NCI-H2107 (cell line): ENCODE measurements at places on chromosomes 1 and 21.

GRCh38 chr1:159707472-159708260 is 6.7 kb downstream of the CRP start:
- DNase-seq = no peak

DNA sequence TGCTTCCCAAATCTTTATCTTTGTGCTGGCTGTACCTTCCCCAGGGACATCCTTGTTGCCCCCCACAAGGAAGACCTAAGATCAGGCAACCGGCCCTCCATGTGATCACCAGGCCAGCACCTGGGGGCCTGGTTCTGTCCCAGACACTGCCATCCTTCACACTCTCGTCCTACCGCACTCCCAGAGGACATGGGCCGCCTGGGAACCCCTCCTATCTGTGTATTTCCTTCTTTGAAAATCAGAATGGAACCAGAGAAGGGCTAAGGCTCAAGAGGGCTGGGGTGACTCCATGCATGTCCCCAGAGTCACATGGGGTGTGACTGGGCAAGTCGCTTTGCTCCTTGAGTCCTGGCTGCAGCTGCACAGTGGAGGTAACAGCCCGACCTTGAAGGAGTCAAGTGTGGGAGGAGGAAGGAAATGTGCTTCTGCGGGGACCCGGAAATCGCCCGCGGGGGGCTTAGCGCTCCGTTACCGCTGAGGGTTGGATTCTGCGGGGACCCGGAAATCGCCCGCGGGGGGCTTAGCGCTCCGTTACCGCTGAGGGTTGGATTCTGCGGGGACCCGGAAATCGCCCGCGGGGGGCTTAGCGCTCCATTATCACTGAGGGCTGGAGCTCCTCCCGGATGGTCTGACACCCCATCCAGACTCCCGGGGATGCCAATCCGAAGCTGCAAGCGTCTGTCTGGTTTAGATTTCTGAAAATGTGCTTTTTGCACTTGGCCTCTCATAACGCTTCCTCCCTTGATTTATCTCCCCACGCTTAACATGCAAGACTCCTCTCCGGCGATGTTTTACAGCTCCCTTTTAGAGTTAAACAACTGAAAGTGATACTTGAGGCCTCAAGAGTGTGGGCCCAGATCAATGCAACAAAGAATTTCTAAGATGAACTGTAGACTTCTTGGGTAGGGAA is 278.9 kb downstream of the NPHP4 start:
- DNase-seq = no peak

GRCh38 chr1:235160383-235160956 is 580 bp downstream of the RBM34 start:
- peak; percentile 43 for DNase-seq

- no peak for DNase-seq
Observed at GRCh38 chr1:115440733-115441132, 102.7 kb upstream of the NGF start.

GRCh38 chr1:225364439-225364838 is 63.4 kb downstream of the LBR start:
- DNase-seq = no peak

DNA sequence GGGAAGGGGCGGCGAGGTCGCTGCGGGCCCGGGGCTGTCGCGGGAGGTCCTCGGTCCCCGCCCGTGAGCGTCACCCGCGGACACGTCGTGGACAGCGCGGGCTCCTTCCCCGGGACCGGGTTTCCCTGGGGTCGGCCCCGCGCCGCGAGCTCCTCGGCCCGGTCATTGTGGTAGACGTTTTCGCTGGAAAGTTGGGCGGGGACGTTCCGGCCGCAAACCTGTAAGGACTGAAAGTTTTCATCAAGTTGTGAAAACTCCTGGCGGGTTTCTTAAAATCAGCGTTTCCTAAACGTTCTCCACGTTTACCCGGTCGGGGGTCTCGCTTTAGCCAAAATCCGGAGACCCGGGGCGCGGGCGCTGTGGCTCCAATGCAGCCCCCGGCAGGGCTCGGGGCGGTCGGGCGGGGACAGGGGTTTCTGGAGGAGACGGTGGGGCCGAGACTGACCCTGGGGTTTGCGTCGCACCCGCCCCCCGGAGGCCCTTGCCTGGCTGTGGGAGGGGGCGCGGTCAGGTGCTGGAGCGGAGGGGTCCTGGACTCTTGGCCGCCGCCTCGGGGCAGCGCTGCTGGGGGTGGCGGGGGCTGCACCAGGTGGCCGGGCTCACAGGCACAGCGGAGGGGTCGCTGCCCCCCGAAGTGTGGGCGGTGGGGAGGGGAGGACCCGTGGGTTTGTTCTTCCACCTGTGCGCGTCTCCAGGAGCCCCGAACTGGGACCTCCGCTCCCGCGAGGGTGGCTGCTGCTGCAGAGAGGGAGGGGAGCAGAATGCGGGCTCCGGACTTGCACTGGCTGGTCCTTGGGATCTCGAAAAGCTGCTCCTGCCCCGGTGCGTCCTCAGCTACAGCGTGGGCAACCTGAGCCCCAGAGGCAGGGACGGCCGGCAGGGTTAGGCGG is 827 bp downstream of the PRKCZ start:
- DNase-seq = no peak

- no peak for DNase-seq
Observed at GRCh38 chr1:99305626-99306025, 41.3 kb downstream of the PLPPR4 start.

DNA sequence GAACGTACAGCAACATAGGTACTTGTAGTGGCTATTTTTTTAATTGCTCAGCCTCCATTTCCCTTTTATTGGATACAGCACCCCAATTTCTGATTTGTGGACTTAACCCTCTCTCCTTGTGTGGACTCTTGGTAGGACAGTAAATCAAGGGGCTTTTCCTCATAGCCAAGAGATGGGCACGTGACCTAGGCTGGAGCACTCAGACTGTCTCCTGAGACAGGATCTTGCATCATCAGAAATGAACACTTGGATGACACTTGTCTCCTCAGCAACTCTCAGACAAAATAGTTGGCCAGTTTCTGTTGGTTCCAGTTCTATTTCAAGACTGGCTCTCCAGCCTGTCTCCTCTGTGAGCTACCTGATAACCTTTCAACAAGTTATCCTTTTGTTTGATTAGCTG is 112.9 kb upstream of the ZNF678 start:
- no peak for DNase-seq
